ENCODE measurements at places on chromosomes 2 and 18.

DNA sequence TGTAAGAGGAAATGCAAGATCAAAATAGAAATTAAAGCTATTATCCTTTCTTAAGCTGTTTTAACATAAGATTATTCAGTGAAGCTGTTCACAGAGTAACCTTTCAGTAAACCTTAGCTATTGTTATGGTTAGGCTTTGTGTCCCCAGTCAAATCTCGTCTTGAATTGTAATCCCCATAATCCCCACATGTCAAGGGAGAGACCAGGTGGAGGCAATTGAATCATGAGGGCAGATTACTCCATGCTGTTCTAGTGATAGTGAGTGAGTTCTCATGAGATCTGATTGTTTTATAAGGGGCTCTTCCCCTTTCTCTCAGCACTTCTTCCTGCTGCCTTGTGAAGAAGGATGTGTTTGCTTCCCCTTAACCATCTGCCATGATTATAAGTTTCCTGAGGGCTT, 424.4 kb downstream of the DSEL start:
- DNase-seq = no peak

GRCh38 chr2:72415781-72416475, 268.3 kb upstream of the CYP26B1 start:
- no peak for DNase-seq

- no peak for DNase-seq
These were observed 212.3 kb downstream of the MGAT5 start for GRCh38 chr2:134466141-134466540.

DNA sequence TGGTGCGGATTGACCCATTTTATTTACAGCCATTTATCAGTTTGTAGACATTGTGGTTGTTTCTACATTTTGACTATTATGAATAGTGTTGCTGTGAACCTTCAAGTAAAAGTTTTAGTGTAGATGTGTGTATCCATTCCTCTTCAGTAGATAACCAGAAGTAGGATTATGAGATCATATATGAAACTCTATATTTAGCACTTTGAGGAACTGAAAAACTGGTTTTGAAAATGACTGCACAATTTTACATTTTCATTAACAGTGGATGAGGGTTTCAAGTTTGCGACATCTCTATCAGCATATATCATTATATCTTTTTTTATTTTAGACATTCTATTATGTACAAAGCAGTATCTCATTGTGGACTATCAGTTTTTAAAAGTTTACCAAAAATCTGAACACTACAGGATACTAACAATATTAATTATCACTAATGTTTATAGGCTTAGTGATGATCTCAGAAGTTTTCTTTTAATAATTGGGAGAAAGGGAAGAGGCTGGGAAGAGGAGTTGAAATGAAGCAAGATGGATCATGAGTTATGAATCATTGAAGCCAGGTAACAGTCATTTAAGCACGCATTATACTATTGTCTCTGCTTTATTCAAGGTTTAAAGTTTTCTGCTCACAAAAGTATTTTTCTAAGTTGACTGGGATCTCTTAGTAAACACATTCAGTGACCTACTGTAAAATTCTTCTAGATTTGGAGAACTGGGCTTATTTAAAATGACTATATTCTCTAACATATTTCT, 329.0 kb upstream of the LRATD1 start:
- no peak for DNase-seq

- DNase-seq = no peak
These were observed 467.1 kb downstream of the MBD2 start for GRCh38 chr18:53757328-53757727.

- no peak for DNase-seq
These were observed 450.2 kb downstream of the PLCL1 start for GRCh38 chr2:198254536-198255090.

GRCh38 chr2:43406651-43407279, 180.4 kb upstream of the ZFP36L2 start:
- DNase-seq = no peak

DNA sequence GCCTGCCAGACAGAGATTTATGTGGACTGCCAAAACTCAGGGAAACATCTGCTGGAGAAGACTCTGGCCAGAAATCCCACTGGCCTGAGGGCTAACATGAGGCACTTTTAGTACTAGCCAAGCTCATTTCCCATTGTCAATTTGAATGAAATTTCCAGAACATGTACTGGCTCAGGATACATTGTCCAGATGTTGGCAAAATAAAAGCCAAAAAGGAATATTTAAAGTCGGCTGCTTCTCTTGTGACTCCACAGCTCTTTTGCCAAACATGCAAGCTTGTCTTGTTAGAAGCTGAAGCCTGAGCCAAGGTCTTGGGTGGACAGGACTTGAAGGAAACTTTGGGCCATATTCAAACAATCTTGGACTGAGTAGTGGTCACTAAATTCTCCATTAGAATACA, 215.5 kb downstream of the NCKAP5 start:
- DNase-seq = no peak

DNA sequence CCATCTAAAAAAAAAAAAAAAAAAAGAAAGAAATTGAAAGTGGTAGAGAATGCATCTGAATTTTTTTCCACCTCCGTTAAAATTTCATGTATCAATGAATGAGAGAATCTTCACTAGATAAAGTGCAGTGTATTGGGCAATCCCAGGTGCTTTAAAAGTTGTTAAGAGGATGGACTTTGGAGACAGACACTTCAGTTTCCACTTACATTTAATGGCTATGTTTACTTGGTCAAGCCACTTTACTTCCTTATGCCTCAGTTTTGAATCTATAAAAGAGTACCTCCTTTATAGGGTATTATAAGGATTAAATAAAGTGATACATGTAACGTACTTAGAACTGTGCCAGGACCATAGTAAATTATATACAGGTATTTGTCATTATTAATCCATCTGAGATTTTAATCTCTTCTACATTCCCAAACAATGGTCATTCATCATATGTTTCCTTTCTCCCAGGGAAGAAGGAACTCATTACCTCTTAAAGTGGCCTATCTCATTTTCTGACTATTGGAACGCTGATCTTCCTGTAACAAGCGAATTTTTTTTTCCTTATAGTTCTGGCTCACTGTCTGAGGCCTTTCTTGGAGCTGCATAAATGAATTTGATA, 29.1 kb upstream of the TANK start:
- DNase-seq = no peak

DNA sequence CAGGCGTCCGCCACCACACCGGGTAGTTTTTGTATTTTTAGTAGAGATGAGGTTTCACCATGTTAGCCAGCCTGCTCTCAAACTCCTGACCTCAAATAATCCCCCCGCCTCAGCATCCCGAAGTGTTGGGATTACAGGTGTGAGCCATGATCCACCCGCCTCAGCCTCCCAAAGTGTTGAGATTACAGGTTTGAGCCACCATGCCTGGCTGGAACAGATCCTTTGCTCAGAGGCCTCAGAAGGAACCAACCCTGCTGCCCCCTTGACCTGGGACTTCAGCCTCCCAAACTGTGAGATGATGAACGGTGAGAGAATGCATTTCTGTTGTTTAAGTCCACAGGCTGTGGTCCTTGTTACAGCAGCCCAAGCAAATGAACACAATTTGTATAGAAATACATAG, 67.0 kb downstream of the NCAPH start:
- no peak for DNase-seq

- DNase-seq = no peak
These were observed 6.2 kb upstream of the CCDC85A start for GRCh38 chr2:56177420-56178220.

GRCh38 chr18:45435810-45436209, 179.5 kb upstream of the SLC14A2 start:
- DNase-seq = no peak

- no peak for DNase-seq
These were observed 88.1 kb downstream of the PLEKHM3 start for GRCh38 chr2:207937253-207937652.

DNA sequence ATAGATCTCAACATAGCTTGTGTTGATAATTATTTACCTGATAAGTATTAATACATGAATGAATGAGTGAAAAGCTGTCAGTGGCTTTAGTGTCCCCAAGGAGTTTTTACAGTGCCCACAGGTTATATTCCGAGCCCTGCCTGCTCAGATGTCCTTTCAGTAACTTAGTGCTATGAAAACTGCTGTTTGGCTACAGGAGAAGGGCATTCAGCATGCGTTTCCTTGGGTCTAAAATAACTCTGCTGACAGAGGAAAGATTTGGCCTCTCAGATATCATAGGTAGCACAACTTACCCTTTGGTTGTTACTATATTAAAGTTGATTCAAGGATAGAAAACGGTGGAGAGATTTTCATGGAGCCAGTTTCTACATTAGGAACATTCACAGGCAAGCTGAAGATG, 241.0 kb downstream of the ETAA1 start:
- no peak for DNase-seq

DNA sequence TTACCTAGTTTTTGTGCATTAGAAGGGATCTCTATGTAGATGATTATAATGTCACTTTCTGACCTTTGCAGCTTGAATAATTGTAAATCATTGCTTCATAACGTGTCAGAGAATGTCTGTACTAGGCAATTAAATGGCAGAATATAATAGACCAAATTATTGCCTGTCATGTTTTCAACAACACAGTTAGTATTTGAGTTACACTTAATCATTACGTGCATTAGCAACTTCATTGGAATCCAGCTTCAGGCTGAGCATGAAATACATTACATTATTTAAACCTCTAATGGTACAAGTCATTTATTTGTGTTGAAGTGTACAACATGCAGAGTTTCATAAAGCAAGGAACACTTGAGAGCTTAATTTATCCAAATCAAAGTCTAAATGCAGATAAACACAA, 48.0 kb downstream of the ZNF407 start:
- DNase-seq = no peak
